ENCODE measurements at places on chromosomes 6 and 20.

DNA sequence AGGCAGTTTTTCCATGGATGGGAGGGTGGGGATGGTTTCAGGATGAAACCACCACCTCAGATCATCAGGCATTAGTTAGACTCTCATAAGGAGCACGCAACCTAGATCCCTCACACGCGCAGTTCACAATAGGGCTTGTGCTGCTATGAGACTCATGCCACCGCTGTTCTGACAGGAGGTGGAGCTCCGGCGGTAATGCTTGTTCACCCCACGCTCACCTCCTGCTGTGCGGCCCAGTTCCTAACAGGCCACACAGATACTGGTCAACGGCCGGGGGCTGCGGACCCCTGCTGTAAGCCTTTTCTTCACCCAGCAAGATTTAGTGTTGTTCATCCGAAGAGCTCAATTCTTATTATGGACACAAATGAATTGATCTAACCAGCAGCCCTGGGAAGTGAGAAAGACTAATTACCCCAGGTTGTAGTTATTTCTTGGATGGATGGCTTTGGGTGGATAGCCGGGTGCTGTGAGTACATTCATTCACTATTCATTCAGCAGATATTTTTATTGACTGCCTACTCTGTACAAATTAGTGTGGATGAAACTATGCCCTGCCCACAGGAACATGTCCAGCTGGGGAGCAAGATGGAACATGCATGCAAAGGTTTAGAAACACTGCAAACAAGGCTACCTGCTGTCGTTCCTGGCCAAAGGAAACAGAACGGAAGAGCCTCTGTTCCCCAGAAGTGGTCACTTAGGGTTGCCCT is 57.2 kb downstream of the RIOK1 start:
- no peak for DNase-seq

- no peak for DNase-seq
Observed at GRCh38 chr6:33915134-33915533, 111.3 kb upstream of the MLN start.

- DNase-seq: peak; percentile 65
Observed at GRCh38 chr6:26383624-26384417, 913 bp downstream of the BTN2A2 start.

- peak; percentile 66 for DNase-seq
Observed at GRCh38 chr6:155121699-155122098, 126.6 kb downstream of the TIAM2 start.

- DNase-seq: no peak
Observed at GRCh38 chr6:66623050-66623449, 916.0 kb upstream of the EYS start.

GRCh38 chr20:47018381-47018780 is 123.7 kb downstream of the EYA2 start:
- DNase-seq: no peak

GRCh38 chr20:38222231-38222922 is 38.2 kb downstream of the KIAA1755 start:
- DNase-seq: peak; percentile 34

- no peak for DNase-seq
Observed at GRCh38 chr6:7101290-7101689, 6.5 kb upstream of the RREB1 start.

- DNase-seq: peak; percentile 62
Observed at GRCh38 chr6:127207591-127208120, 59.0 kb upstream of the RNF146 start.

- peak; percentile 56 for DNase-seq
Observed at GRCh38 chr6:32151863-32152768, at the start of gene PRRT1. TSS of gene PRRT1 (minus strand) at chr6:32151939. CDS start at chr6:32151827, 112 bp downstream.

DNA sequence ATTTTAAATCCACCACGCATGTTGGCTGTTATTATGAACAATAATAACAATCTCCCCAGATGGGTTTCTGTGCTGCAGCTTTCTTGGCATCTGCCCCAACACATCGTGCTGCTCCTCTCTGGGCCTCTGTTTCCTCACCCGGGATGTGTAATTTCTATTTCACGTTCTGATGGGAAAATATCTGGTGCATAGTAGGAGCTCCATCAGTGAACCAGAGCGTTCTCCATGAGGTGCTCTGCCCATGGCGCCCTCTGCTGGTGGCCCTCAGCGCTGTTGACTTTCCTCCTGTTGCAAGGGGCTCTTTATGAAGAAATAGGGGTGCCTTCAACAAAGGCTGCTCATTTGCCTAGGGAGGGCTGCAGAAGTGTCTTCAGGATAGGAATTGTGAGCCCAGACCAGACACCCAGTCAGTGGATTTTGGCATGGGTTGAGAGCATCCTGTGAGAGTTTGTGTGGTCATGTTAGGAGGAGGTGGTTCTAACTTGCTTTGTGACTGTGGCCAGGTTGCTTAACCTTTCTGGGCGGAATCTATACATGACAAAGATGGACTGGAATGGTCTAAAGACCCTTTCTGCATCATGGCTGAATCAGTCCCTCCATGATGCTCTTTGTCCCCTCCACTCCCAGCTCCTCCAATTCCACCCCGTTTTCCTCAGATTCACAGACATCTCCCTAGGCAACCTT is 8.1 kb downstream of the SCRT2 start:
- DNase-seq: peak; percentile 58

DNA sequence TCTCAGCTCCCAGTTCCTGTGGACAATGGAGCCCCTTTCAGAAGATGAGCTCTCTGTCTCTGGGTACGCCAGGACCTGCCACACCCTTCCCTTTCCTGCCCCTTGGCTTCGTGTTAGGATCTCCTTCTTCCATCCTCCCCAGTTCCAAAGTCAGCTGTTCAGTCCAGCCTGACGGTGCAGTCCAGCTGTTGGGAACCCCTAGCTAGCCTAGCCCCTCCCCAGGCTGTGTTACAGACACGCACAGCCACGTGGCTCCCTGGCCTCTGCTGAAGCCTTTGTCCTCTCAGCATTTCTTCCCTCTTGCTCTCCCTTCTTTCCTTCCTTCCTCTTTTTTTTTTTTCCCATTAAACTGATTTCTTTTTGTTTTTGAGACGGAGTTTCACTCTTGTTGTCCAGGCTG is 12.4 kb upstream of the TFAP2C start:
- DNase-seq: no peak

DNA sequence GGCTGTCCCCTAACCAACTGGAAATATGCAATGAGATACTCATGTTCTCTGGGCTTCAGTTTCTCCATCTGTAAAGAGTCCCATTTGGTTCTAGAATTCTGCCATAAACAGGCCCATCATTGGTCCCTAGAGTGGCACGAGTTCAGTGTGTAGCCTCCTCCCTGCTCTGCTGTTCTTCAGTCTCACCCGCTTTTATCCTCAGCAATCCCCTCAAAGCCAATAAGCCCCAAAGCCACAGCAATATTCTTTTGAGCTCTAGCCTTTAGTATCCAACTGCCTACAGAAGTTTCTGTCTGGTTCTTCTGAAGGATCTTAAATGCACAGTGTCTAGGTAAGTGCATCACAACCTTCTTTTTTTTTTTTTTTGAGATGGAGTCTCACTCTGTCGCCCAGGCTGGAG is 9.8 kb upstream of the MRPS18A start:
- DNase-seq: no peak

DNA sequence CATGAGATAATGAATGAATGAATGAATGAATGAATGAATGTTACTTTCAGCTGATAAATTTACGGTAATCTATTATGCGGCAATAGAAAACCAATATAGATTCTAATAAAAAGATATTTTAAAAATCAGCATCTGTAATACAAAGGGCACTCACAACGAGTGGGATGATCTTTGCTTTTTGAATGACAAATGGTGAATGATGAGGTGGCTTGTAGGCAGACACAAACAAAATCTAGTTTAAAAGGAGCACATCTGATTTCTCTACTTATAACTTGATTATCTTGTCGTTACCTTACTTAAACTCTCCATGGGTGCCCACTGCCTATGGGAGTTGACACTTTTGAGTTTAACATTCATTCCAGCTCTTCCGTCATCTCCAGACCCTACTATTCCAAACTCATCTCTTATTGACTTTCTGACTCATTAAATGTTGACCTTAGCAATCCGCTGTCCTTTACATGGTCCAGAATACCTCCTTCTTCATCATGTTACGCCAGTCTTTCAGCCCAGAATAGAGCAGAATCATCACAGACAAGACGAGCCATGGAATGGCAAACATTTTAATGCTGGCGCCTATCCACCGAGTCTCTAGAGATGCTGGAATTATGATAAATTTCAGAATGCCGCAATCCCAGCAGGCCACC is 41.3 kb downstream of the NHLRC1 start:
- DNase-seq: no peak

Data from cerebellar cortex (tissue), 1 donor.